Activated CD8-positive, alpha-beta T cell treated with anti-CD3 and anti-CD28 coated beads for 36 hours (primary cell): ENCODE measurements at places on chromosomes 2 and 18.

DNA sequence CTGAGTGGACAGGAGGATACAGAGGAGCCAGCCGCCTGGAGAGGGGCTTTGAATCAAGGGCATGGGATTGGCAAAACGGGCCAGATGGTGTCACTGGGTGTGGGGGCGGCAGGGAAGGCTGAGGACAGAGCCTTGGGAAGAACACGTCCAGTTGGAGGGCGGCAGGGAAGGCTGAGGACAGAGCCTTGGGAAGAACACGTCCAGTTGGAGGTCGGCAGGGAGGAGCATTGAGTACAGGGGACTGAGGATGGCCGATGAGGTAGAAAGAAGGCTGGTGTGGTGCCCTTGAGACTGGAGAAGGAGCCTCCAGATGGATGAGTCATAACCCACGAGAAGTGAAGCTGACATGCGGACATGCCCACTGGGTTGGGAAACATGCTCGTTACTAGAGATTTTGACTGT, 4.5 kb downstream of the HES6 start:
- DNase-seq: no peak

DNA sequence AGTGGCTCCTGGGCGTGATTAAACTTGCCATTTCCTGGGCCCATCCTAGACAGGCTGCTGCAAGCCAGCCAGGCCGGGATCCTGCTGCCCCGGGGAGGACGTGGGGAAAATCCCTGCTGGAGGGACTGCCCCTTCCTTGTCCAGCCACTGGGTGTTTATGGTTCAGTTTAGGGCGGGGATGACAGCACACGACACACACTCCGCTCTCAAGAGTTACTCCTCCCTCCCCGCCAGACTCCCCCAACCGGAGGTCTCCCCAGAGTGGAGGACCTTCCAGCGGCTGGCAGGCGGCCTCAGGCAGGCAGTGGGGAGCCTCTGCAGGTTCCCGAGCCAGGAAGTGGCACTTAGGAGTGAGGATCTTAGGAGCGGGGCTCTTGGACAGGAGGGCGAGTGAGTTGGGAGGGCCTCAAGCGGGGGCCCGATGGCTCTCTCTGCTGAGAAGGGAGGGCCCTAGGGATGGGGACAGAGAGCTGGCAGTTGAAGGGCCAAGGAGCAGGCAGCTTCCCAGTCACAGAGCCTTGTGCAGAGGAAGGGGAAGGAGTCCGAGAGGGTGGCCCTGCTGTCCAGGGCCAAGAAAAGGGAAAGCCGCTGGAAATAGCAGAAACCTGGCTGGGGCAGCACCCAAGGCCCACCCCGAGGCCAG, 5.7 kb upstream of the GPR35 start:
- DNase-seq: peak; percentile 23

GRCh38 chr18:63306819-63307550, 12.6 kb downstream of the BCL2 start:
- DNase-seq: no peak

DNA sequence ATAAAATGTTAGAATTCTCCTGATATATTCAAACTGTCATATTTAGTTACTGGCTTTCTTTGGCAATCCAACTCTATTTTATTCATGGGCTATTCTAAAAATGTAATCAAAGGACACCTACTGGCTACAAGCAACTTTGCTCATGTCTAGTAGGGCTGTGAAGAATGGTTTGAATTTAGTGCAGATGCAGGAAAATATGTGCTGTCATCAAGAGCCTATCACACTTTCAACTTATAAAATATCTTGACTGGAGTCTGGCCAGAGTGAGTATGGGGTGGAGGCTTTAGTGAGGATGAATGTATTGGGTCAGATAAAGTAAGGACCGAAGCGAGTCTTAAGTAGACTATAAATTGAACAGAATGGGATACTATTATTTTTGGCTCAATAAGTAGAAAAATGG, 343.4 kb upstream of the SPRED2 start:
- DNase-seq: no peak

DNA sequence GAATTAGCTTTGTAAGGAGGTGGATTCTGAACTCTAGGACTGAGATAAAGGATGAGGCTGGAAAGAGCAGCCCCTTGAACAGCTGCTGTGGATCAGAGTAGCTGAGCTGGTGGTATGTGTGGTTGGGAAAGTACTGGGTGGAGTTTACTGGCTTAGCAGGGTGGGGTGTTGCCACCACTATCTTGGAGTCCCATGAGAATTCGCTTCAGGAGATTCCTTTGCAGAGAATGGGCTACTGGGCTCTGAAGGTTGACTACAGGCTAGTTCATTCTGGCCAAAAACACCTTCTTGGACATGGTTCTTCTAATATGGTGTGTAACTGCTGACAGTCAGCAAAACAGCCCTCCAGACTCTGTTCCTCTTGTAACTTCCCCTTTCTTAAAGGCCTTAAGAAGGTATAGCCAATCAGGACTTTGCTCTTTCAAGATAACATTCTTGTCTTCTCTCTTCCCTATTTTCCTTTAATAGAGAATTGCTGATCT, 52.7 kb downstream of the TET3 start:
- DNase-seq: no peak

GRCh38 chr2:112529757-112530156, 12.5 kb upstream of the POLR1B start:
- no peak for DNase-seq

- DNase-seq: no peak
Observed at GRCh38 chr2:136098441-136098840, 19.5 kb downstream of the CXCR4 start.
